Right ventricle myocardium inferior (tissue), 1 donor: ENCODE measurements at places on chromosomes 2 and 18. TPM values are rescaled to one million over a fixed set of nuclear protein-coding genes. Genes with fewer than 3 reads are reported as not detected.

The TBC1D8 gene
- total RNA-seq, result 37.9 TPM

DNA sequence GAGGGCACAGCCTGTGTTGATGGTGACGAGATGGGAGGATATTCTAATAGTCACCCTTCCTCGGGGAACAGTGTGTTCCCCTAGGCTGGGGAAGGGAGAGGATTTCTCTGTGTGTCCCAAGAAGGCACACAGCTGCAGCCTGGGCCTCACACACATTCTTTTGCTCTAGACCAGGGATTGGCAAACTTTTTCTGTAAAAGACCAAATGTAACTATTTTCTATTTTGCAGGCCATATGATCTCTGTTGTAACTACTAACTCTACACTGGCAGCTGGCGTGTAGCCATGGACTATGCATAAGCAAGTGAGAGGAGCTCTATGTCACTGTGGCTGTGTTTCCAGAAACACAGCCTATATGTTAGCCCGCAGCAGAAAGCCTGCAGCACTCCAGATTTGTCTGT lies 65.8 kb downstream of the ARHGAP28 start:
- DNase-seq, result no peak

- DNase-seq, result no peak
Observed at GRCh38 chr2:215684448-215685237, 248.8 kb upstream of the FN1 start.

- peak; percentile 88 for DNase-seq
Observed at GRCh38 chr2:226030788-226031646, 631.5 kb downstream of the NYAP2 start.

The TMEM247 gene
- total RNA-seq, result not detected

DNA sequence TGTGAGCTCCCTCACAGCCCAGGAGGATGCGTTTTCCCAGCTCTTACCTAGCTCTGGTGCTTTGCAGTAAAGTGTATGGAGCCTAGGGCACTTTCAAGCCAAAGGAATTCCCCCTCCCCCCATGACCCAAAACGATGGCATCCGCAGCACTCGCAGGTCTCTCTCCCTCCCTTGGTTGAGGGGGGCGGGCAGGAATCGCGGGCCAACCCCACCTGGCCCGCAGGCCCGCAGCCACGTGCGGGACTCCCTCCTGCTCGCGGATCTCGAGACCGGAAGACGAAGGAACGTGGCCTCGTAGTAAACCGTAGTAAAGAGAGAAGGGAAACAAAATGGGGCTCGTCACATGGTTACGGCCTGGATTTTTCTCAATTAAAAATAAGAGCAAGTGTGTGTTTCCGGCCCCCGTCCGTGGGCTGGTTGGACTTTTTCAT lies 8.5 kb downstream of the IRS1 start:
- DNase-seq, result peak; percentile 74

GRCh38 chr2:224570328-224570993 lies 14.7 kb downstream of the CUL3 start:
- no peak for DNase-seq

The FBXO48 gene
- 1.1 TPM for total RNA-seq

GRCh38 chr2:27627963-27628766 lies 647 bp downstream of the CCDC121 start:
- DNase-seq, result no peak

- no peak for DNase-seq
Observed at GRCh38 chr2:182186132-182186735, 200.6 kb downstream of the PPP1R1C start.

DNA sequence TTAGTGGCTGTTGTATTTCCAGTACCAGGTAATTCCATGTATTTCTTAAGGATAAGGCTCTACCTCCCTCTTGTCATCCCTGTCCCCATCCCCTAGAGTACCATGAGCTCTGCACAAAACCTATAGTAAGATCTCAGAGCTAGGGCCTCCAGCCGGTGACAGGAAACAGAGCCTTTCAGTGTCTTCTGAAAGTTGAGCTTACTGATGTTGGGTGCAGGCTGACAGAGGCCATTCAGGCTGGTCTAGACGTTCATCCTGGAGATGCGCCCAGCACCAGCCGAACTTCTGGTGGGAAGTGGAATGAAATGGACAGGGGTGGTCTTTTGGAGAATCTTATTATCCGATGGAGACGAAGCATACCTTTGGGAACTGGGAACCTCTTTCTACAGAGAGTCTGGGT lies 16.7 kb upstream of the LYPD6B start:
- no peak for DNase-seq
